ENCODE measurements at places on chromosomes 7 and 10.

DNA sequence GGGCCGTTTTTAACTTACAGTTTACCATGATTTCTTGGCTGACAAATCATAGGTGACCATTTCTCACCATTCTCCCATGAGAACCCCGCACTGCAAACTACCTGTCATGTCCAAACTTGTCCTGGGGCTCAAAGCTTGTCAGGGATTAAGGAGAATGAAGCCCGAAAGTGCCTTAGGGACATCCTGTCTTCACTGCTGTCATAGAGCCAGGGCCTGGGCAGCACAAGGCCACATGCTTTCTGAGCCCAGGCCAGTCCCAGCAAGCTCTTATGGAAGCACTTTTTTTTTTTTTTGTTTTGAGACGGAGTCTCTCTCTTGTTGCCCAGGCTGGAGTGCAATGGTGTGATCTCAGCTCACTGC lies 33.9 kb downstream of the CCM2 start:
- no peak for DNase-seq

- no peak for DNase-seq
Observed at GRCh38 chr7:22109761-22110160, 164.1 kb upstream of the CDCA7L start.

GRCh38 chr7:38940774-38941173 lies 31.8 kb upstream of the VPS41 start:
- DNase-seq = no peak

DNA sequence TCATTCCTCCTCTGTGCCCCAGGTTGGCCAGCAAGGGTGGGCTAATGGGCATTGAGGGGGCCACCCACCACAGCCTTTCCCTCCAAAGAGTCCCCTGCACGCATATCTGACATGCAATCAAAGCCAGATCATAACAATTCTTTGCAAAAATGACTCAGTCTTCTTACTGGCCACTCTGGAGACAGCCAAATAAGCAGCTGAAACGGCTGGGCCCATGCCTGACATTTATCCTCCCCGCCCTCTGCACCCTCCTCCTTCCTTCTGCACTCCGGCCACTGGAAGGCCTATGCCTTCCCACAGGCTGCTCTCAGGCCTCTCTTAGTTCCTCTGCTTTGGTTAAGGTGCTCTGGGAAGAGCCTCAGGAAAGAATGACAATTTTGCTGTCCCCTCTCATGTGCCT lies 29.2 kb upstream of the NPFFR1 start:
- no peak for DNase-seq

GRCh38 chr7:157550300-157551275 lies 213.8 kb downstream of the DNAJB6 start:
- no peak for DNase-seq

- DNase-seq = no peak
Observed at GRCh38 chr7:133381965-133382364, 129.1 kb downstream of the EXOC4 start.
